Activated T-helper 1 cell treated with anti-CD3 and anti-CD28 coated beads, Interleukin-12 subunit alpha, Interleukin-12 subunit beta, Interleukin-2, Interleukin-4 antibody, amounts not matched to agents 30 ng/mL and 10 ng/mL and 1 ng/mL, durations not matched to agents 14 hours and 24 hours and 36 hours (primary cell): ENCODE measurements at places on chromosomes 4 and X. TPM values are rescaled to one million over a fixed set of nuclear protein-coding genes. Genes with fewer than 3 reads are reported as not detected.

DNA sequence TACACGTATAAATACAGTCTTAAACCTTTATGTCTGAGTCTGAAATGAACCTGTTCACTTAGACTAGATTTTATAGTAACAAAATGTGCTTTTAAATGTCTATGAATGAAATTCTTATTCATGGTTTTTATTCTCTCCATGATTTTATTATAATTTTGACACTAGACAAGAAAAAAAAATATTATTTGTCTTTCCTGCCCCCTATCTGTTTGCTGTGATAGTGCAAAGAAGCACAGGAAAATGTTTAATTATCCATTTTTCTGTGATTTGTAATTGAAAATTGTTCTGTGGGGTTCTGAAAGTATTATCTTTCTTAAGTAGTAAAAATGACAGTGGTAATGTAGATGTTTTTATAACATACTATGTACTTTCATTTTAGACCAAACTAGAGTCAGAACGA, 52.0 kb downstream of the INTS6L start:
- no peak for DNase-seq

Gene CT45A3
- not detected in 2 replicates for total RNA-seq

Gene SLC2A9
- total RNA-seq: 3.4 and 4.5 TPM in 2 replicates

DNA sequence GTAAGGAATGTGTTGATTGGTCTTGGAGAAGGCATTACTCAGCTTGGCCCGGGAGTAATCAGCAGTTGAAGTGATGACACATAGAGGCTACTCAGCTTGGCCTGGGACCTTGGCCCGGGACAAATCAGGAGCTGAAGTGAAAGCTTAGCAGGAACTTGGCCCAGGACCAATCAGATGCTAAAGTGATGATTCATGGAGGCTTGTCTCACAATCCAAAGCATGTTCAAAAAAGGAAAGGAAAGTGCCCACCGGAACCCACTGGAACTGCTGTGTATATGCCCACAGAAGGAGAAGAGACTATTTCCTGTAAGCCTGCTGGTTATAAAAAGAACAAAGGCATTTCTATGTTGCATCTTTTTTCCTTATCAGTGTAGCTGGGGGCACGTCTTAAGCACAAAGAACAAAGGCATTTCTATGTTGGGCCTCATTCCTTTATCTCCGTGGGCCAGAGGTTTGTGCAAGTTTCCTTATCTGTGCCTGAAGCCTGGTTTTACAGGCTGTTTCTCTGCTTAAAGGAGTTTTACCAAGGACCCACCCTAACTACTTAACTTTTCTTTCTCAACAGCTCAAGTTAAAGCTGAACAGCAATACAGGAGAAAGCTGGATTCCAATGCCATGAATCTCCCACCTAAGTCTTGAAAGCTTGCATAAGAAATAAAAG, 1176.7 kb downstream of the NLGN4X start:
- DNase-seq: no peak

DNA sequence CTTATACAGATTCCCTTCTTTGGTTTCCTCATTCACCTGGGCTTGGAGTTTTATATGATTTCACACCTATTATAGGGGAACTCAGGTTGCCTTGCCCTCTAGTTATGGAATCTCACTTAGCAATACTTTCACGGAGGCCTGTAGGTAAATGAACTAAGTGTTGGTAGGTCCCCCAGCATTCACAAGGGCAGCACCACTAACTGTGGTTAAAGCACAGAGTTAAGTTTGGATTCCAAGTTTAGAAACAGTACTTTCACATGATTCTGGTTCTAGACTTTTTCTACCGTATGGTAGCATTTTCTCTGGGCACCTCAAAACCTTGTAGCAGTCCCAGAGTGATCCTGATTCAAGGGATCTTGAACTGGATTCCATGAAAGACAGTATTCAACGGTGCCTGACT, 46.4 kb downstream of the SH2D1A start:
- no peak for DNase-seq
